Cardiac septum (tissue), 1 donor: ENCODE measurements at places on chromosomes 13 and 19. TPM values are rescaled to one million over a fixed set of nuclear protein-coding genes. Genes with fewer than 3 reads are reported as not detected.

SOX1 gene
- total RNA-seq: not detected

RAB3A gene
- total RNA-seq: 21.7 TPM

LILRA1 gene
- total RNA-seq: 0.51 TPM

- DNase-seq: no peak
These were observed 1044.1 kb downstream of the EFNB2 start for GRCh38 chr13:105491345-105491744.

GRCh38 chr19:55423225-55424005 lies 15.8 kb upstream of the UBE2S start:
- DNase-seq: no peak
